ENCODE measurements at places on chromosomes 3 and 15.

GRCh38 chr3:128385080-128385832, 81.4 kb downstream of the DNAJB8 start:
- no peak for DNase-seq

DNA sequence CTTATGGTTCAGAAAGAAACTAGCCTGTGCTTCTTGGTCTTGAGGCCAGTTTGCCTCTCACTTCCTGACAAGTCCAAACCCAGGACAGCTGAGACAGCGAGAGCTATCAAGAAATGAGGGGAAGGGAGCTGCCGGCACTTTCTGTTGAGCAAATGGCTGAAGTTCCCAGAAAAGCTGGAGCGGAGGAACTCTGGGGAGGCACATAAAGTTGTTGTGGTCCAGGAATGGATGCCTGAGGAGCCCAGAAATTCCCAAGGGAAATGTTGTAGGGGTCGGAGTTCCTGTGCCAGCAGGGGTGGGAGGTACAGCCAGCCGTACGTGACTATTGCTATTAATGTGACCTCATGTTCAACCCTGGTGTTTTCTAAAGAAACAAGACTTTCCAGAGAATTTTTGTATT, 98.8 kb upstream of the TNFAIP8L3 start:
- DNase-seq = no peak

DNA sequence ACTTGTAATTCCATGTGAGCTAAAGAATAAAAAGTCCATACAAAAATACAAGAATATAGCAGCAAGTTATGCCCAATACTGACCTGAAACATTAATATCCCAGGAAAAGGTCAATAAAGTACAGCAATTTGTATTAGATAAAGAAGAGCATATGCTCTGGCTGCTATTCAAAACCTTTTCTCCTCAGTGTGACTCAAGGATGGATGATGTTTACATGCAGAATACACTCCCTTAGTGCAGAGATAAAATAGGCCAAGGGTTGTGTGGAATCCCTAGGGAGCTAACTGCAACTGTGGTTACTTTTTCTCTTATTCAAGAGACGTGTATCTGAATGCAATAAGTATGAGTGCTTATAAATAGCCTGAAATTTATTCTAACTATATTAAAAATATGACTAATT, 78.7 kb downstream of the SLC9A9 start:
- DNase-seq = no peak

- no peak for DNase-seq
Observed at GRCh38 chr15:74958320-74958907, 1.8 kb upstream of the RPP25 start.

- no peak for DNase-seq
Observed at GRCh38 chr3:179961071-179961702, 75.5 kb downstream of the PEX5L start.

- DNase-seq = peak; percentile 34
Observed at GRCh38 chr3:17151598-17152373, 267.0 kb downstream of the PLCL2 start.

DNA sequence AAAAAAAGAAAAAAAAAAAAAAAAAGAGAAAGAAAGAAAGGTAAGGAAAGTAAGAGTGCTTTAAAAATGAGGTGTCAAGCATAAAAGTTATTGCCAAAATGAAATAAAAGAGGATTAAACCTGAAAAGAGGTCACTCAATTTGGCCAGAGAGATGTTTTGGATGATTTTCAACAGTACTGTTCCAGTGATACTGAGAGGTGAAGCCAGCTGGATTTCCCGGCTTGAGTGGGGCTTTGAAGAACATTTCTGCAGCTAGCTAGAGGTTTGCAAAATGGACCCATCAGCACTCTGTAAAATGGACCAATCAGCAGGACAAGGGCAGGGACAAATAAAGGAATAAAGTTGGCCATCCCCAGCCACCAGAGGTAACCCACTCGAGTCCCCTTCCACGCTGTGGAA, 128.5 kb downstream of the LSAMP start:
- DNase-seq = no peak

DNA sequence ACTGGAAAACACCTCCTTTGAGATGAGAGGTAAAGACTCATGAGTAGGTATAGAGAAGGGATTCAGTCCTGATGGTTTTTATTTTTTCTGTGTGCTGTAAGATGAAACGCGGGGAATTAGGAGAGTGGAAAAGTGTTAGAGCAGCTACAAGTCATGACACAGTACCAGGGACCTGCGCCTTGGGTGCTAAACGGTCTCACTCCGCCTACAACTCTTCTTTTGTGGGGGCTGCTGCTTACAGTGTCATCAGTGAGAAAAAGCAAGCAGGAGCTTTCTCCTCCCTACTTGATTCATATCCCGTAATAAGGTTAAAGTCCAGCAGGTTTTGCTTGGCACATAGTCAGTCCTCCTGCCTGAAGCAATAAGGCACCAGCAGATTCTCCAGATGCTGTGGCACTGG, 39.1 kb downstream of the RASGRP1 start:
- DNase-seq = no peak

- no peak for DNase-seq
Observed at GRCh38 chr3:134146666-134147065, 104.0 kb downstream of the RYK start.

- no peak for DNase-seq
Observed at GRCh38 chr3:126755866-126756265, 51.8 kb downstream of the CHCHD6 start.

- no peak for DNase-seq
Observed at GRCh38 chr3:120622870-120623726, 27.0 kb downstream of the NDUFB4 start.

- no peak for DNase-seq
Observed at GRCh38 chr15:89880727-89881126, 13.1 kb downstream of the AP3S2 start.

DNA sequence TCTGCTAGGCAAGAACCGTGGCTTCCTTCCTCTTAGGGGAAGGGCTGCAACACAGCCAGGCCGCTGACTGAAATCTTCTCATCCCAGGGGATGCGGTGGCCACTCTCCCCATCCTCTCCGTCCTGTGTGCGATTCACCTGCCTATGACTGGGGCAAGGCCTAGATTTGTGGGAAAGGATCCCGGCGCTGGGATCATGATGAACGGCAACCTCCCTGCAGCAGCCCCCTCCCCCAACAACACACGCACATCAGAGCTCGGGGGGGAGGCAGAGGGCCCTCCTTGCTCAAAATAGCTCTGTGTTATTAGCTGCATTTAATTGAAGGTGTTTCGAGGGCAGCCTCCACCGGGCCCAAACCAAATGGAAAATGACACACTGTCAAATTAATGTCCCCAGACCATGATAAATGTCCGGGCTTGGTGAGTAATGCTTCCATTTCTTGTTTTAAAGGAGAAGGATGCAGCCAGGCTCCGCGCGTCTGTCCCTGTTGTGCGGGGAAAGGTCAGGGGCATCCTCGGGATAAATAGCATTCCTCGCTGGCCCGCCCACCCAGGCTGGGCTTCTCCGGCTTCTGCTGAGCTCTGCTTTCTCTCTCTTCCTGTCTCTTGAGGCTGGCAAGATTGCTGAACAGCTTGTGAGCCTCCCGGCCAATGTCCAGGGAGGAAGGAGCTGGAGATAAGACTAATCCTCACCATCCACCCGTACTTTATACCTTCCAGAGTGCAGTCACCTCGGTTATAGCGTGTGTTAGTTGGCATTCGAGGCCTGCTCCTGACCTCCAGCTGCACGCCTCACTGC, 56.4 kb upstream of the TLE3 start:
- no peak for DNase-seq

- DNase-seq = no peak
Observed at GRCh38 chr3:49626796-49627195, 47.4 kb upstream of the APEH start.

- no peak for DNase-seq
Observed at GRCh38 chr15:91482799-91483198, 370.7 kb upstream of the SLCO3A1 start.

- no peak for DNase-seq
Observed at GRCh38 chr15:29690765-29691475, 131.3 kb downstream of the TJP1 start.

DNA sequence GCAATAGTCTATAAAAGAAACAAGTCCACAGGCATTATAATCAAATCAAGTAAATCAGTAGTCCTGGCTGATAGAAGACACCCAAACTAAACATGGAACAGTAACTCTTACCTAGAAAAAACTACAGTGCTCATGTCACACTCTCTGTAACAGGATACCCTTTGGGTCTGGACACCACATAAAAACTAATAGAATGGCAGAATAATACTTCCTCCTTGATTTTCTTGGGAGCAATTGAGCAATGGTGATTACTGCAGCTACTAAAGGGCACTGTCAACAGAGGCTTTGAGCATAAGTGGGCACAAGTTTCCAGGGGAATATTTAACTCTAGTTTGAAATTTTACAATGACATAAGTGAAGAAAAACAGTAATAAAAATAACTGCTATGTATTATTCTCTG, 59.5 kb downstream of the GLB1 start:
- DNase-seq = no peak

DNA sequence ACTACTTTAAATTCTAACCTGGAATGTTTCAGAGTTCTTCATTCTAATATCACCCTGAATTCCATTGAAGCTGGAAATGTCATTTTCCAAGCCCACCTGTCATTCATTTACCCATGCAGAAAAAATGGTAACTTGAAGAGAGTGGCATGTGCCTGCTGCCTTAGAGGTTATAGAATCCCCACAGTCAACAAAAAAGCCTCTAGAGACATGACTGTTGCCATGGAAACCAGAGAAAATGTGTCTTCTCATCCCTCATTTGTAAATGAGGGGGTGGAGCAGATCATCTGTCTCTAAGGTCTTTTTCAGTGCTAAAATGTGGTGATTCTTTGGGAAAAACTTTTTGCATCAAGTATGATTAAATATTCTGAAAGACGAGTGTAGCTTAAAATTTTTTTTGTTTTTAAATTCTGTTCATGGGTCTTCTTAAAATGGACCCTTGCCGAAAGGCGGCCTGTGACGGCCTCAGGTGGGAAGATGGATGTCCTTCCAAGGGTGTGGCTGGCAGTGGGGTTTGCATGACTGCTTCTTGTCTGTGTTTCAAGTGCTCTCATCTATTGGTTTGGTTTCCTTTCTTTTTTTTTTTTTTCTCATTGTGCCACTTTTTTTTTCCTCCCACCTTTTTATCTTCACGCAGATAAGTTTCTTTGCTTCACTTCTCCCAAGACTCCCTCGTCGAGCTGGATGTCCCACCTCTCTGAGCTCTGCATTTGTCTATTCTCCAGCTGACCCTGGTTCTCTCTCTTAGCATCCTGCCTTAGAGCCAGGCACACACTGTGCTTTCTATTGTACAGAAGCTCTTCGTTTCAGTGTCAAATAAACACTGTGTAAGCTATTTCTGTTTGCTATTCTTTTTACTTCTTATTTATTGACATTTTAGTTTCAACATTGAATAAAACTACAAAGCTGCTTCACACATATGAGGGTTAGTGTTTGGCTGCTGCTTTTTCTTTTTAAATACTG, 23.0 kb downstream of the TPM1 start:
- DNase-seq = no peak

GRCh38 chr3:186212611-186213010, 103.7 kb upstream of the ETV5 start:
- no peak for DNase-seq

GRCh38 chr3:148992635-148993255, 1.4 kb downstream of the GYG1 start:
- no peak for DNase-seq

GRCh38 chr15:64586259-64586870, 126.0 kb downstream of the ZNF609 start:
- DNase-seq = no peak

DNA sequence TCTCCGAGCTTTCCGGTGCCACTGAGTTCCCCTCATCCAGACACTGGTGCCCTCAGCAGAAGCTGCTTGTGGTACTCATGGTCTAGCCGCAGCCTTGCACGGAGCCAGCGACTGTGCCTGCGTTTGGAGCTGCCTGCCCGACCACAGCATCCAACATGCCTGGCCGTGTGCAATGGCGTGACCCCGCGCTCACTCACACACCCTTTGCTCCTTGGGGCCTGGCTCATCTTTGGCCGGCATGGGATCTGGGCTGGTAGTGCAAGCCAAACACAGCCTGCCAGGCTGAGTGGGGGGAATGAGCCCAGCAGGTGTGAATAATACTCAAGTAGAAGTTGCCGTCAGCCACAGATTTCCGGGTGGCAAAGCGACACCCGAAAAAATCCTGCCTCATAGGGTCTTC, 1178.7 kb upstream of the GBE1 start:
- DNase-seq = no peak

DNA sequence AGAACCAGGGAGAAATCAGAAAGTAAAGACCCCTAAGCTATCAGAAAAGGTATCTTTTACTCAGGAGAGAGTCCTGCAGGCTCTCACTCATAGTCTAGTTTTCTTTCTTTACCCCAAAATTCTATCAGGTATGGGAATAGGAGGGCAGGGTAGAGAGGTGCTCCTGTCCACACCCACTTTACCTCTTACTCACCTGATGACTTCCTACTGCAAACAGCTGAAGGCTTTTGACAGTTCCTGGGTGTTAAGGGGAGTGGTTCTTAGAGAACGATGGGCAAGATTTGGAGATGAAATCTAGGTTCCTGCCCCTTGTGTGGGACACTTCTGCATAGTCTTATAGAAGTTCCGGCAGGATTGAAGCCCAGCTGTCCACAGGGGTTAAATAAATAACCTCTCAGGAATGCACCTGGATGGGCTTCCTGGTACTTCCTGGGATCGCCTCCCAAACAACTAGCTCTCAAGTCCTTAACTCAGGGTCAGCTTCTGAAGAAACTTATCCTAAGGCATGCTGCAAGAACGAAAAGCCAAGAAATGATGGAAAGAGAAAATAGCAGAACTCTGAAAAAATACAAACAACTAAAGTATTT, 10.8 kb upstream of the TNFAIP8L3 start:
- no peak for DNase-seq

- no peak for DNase-seq
Observed at GRCh38 chr3:186583831-186584230, 13.3 kb downstream of the DNAJB11 start.

- no peak for DNase-seq
Observed at GRCh38 chr15:45177285-45177684, 10.5 kb downstream of the SHF start.

- no peak for DNase-seq
Observed at GRCh38 chr15:33908406-33908805, 59.9 kb upstream of the CHRM5 start.

- no peak for DNase-seq
Observed at GRCh38 chr15:65792988-65793817, 1.1 kb upstream of the DENND4A start.

DNA sequence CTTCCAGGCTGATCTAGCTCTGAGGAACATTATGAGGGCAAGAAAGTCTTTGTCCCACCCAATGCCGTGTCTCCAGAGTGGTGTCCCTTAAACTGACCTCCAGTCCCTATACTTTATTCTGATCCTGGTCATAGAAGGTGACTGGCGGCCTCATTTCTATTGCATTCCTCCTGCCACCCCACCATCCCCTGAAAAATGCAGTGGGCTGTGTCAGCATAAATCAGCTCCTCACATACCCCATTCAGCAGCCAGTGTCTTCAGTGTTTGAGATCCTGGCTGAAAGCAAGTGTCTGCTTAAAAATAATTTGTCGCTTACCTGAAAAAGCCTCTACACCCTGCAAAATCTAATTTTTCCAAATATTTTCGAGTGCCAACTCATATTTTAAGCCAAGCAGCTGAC, 346.1 kb downstream of the FEZF2 start:
- no peak for DNase-seq

- DNase-seq = no peak
Observed at GRCh38 chr15:80452166-80452565, 48.0 kb downstream of the ARNT2 start.
